Fibroblast of skin of right quadriceps (primary cell): ENCODE measurements at places on chromosomes 11 and 22.

GRCh38 chr22:32776802-32777201 is 24.7 kb upstream of the TIMP3 start:
- no peak for DNase-seq

- peak; percentile 88 for DNase-seq
Observed at GRCh38 chr11:79274636-79275331, 166.0 kb downstream of the TENM4 start.

- DNase-seq = no peak
Observed at GRCh38 chr11:134908583-134908982, 496.5 kb upstream of the B3GAT1 start.

- DNase-seq = no peak
Observed at GRCh38 chr22:48713272-48714205, 1114.1 kb downstream of the BRD1 start.

- no peak for DNase-seq
Observed at GRCh38 chr22:45225732-45226502, 14.8 kb downstream of the KIAA0930 start.
